ENCODE measurements at places on chromosomes 11 and 22.

- DNase-seq = no peak
Observed at GRCh38 chr22:46448333-46448732, 89.1 kb downstream of the CELSR1 start.

DNA sequence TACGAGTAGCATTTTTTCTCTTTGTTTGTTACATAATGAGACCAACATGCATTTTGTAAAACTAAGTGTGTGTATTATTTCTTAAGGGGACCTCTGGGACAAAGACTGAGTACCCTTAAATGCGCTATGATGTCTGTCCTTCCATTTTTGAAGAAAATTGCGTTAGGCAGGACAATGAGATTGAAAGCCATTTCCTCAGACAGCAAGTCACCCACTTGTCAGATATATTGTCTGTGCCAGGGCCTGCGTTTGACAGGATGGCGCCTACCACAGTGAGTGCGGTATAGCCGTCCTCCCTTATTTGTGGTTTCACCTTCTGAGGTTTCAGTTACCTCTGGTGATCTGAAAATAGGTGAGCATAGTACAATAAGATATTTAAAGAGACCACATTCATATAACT is 2.2 kb downstream of the AP2A2 start:
- no peak for DNase-seq

- no peak for DNase-seq
Observed at GRCh38 chr11:20026629-20027555, 133.4 kb downstream of the DBX1 start.

GRCh38 chr11:44533921-44534711 is 31.3 kb upstream of the CD82 start:
- DNase-seq = no peak

- no peak for DNase-seq
Observed at GRCh38 chr11:17554487-17554886, 7.4 kb downstream of the OTOG start.

GRCh38 chr22:50315289-50316113 is 8.1 kb upstream of the PLXNB2 start:
- DNase-seq = no peak

DNA sequence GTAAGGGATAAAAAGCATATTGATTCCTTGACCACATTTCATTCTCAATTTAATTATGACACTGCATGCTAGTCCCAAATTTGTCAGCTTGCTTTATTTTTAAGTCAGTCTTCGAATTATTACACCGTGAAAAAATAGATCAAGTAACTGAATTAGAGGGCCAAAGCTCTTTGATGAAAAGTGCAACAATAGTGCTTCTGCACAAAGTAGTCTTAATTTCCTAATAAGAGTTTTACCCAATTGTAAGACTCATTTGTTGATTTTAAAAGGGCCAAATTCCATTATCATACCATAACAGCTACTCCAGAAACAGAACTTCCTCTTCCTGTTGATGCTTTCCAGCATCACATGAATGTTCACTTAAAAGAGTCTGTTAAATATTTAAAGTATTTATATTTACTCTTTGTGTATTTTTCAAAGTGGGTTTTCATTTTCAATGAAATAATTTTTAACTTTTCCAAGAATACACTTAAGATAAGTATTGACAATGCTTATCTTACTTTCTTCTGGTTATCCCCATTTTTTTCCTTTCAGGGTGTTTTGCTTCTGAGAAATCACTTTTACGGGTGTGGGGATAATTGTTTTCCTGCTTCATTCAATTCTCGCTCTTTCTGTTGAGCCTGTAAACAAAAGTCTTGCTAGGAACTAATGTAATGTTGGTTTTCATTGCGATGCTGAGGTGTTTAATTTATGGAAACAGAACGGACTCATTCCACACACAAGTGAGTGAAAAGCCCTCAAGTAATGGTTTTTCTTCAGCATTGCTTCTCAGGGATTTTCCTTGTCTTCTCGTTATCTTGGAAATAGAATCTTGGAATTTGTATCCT is 2.1 kb downstream of the ARHGEF12 start:
- DNase-seq = no peak

GRCh38 chr11:30488304-30488998 is 97.7 kb downstream of the MPPED2 start:
- no peak for DNase-seq

DNA sequence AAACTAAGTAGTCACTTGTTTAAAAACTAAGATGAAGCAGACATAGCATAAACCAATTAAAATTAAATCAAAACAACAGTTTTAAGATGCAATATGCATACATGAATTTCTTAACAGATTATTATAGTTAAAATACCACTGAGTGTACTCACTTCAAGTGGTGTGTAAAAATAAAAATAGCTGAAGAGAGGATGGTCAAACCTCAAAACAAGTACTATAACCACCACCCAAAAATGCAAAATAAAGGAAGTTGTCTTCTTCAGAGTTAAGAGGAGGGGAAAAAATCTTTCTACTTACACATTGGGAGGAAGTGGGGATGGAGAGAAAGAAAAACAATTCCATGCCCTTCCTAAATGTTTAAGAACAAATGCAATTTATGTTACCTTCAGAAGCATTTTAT is 31.9 kb downstream of the RRAS2 start:
- DNase-seq = no peak

DNA sequence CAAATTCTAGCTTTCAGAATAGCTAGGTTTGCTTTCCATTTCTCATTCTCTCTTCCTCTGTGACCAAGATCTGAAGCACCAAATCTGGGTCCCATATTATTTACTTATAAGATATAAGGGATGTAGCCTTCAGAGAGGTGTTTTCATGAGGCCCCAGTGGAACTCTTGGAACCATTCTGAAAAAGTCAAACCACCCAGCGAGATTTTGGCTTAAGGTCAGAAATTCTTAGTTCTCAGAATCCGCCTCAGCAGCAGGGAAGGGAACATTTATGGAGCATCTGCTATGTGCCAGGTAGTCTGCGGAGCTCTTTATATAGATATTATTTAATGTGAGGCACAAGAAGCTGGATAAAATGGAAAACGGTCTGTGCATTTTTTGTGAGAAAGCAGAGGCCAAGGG is 6.3 kb downstream of the NAV2 start:
- DNase-seq = no peak

DNA sequence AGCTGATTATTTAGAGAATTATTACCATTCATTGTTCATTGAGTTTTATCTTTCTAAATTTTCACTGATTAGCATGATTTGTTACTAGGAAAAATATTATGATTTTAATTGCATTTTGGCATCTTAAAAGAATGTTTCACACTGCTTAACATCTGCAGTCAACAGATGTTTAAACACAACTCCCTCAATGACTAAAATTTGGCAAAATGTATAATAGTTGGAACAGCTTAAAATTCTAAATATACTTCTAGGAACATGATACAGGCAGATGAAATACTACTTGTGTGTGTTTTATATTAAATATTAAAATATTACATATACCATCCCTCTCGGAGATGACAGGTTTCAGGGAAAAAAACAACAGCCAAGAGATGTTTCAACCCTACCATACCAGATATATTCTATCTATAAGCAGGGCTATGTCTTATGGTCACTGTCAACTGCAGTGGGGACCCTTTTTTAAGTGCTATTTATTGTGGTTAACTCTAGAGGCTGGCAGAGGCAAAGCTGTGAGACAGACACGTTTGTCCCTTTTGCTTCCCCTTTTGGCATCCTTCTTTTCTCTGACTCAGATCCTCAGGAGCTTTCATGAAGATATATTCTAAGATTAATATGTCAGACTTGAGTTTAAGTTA is 81.9 kb downstream of the BDNF start:
- DNase-seq = peak; percentile 7

DNA sequence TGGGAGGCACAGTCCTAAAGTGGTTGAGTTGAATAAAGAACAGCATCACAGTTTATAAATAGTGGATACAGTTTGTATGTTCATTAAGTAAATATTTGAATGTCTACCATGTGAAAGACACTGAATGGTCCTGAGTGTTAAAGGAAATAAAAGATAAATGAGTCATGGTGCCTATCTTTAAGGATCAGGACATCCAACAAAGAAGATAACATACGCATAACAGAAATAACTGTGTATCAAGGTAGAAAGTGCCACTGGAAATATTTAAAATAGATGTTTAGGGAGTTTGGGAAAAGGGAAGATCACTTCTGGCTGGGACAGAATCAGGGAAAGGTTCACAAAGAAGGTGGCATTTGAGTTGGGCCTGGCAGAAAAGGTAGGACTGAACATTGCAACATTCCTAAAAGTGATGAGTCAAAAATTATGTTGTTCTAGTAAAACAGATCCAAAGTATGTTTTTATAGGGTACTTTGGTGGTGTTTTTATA is 41.5 kb downstream of the CSTPP1 start:
- DNase-seq = no peak

- DNase-seq = no peak
Observed at GRCh38 chr11:125675196-125675595, 5.5 kb downstream of the ACRV1 start.

DNA sequence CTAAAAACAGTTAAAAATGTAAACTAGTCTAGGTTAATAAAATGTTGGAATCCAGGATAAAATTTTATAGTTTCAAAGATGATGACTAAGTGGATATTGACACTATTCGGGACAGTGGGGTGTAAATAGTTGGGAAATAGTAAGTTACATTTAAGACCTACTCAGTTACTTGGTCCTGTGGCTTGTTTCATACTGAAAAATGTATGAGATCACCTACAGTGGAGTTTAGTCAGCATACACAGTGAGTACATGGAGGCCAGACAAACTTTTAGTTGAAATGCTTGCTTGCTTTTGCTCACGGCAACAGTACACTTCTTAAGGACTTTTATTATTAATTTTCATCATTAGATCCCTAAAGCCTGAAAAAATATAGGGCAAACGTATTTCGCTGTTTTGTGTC is 16.1 kb downstream of the TRIM22 start:
- DNase-seq = no peak

DNA sequence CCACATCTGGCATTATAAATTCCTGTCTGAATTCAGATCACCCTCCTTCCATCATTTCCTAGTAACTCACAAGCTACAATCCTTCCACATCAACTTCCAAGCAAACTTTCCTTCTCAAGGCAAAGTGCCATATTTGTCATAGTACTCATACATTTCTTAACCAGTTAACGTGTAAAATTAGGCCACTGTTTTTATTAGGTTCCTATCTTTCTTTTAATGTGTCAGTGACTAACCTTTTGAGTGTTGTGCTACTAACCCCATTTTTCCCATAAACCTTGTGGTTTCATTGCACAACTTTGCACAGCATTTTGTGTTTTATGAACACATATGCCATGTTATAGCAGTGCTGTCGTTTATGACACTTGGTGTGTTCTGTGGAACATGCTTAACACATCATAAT is 90.1 kb downstream of the KIF18A start:
- no peak for DNase-seq

- no peak for DNase-seq
Observed at GRCh38 chr22:40443732-40444131, 73.3 kb downstream of the SGSM3 start.

GRCh38 chr11:1851468-1852180 is 1.3 kb upstream of the LSP1 start:
- DNase-seq = no peak

DNA sequence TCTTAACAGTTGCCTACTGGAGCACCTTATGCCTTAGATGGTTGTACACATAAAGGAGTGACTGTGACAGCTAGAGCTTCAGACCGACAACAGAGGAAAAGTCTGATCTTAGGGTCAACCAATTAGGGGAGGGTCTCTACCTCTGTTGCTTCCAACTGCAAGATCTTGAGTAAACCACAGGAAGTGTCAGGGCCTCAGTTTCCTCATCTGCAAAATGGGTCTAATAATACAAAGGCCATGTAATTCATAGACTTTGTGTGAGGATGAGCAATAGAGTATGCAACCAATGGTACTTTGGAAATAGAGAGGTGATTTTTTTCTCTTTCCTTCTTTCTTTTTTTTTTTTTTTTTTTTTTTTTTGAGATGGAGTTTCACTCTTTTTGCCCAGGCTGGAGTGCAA is 16.4 kb upstream of the ANO1 start:
- no peak for DNase-seq

DNA sequence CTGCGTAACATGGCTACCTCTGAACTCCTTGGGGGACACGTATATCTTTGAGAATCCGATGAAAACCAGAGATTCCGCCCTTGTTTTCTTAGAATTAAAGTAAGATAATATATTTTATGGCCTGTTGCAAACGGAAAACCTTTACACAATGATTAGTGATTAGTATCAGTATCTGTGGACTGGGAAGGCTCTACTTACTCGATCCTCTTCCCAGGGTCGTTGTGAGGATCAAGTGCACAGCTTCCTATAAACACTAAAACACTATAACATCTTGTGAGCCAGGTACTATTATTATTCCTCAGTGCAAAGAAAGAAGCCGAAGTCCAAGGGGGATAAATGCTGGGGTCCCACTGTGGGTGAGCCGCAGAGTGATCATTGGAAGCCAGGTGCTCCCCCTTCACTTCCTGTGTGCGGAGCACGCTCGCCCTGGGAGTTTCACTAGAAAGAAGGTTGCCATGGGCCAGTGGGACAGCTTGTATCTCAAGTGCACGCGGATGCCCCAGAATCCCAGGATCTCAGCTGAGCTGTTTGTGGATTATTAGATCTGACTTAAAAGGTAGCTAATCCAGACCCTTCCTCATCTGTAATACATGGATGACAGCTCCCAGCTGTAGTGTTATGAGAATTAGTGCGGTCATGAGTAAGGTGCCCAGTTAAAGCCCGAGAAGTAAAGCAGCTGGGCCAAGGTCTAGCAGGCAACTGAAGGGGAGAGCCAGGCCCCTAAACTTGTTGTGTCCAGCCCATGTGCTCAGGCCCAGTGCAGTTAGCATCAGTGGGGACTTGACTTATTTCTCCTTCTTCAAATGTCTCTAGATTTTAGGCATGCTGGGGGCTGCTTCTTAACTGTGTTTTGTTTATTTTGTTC is 839 bp downstream of the CBY1 start:
- no peak for DNase-seq

DNA sequence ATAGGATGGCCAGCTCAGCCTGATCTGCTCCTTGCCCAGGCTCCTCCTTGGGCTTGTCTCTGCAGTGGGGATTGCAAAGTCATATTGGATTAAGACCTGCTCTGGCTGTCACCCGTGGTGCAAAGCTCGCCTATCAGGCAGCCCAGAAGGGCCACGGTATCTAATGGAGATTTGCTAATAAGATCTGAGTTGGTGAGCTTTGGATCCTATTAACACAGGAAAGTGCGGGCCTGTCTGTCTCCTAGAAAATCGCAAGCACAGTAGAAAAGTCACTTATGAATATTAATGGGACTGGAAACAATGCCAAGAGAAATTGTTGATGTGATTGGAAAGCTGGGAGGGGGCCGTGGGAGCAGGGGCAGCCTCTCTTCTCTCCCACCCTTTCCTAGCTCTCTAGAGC is 72.8 kb downstream of the CHST1 start:
- no peak for DNase-seq

GRCh38 chr11:129383502-129383901 is 7.9 kb downstream of the BARX2 start:
- no peak for DNase-seq

Measured in GDM1 (cell line).